ENCODE measurements at places on chromosomes 16 and 17. TPM values are rescaled to one million over a fixed set of nuclear protein-coding genes. Genes with fewer than 3 reads are reported as not detected.

DNA sequence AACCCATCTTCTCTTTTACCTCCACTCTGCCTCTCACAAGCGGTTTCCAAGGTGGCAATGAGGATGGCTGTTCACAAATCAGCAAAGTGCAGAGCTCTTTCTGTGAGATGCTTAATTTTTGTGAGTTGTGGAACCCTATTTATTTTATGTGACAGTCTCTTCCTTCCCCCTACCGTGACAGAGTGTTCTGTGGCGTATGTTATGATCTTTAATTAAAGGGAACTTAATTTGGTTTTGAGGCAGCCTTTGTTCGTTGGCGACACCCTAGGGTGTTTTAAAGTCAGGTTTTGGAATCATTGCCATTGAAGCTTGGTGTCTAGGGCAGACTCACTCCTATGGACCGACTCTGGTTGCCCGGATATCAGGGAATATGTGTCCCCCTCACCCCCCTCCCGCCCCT, 83.3 kb upstream of the IRX3 start:
- DNase-seq: no peak

DNA sequence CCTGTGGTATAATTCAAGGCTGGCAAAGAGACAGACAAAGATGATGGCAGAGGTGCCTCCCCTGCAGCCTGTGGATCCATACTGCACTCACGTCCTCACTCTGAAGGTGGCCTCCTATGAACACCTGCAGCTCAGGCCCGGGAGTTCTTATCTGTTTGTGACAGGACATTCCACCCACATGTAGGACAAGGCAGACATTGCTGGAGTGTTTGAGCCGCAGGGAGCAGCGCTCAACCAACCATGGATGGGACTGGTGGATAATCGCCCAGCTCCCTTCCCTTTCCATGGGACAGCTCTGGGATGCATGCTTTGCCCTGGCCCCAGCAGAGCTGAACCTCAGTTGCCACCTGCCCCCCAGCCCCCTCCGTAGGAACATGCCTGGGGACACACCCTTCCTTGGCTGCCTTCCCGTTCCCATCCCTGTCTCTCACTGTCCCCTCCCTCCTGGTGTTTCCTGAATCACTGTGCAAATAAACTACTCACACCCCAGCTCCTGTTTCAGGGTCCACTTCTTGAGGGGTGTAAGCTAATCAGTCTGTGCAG, 22.2 kb downstream of the ITPRIPL2 start:
- DNase-seq: no peak

DNA sequence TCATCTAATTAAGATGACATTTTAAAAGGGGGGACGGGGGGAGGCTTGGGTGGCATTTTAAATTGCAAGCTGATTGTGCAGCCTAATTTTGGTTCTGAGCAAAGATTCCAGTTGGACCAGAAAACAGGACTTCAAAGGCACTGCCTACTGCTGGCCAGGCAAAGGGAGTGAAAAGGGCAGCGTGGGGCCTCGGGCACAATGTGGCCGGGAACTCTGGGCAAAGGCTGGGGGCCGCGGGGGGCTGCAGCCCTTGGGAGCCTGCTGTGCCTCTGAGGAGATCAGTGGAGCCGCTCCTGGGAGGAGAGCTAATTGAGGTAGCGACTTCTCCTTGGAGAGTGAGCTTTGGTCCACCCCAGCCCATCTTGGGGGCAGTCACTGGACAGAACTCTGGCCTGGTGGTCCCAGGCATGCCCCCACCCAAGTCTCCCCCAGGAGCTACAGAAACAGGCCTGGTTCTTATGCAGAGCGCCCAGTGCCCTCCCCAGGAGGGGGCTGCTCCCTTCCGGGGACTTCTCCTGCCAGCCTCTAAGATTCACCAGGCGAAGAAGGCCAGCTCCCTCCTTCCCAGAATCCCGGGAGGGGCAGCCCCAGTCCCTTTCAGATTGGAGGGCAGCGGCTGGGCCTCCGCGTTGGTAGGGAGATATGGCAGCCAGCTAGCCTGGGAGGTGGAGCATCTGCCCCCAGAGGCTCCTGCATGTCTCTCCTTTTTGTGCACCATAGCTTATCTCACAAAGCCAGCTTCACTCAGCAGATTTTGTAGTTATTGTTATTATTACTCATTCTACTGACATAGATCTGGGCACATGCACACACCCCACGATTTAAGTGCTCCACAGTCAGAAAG, 115.6 kb downstream of the GNAO1 start:
- no peak for DNase-seq

The CDYL2 gene
- 12.0 TPM for total RNA-seq

The SLC16A11 gene
- not detected for total RNA-seq

The C17orf50 gene
- total RNA-seq: not detected

Data from renal cortical epithelial cell (primary cell).